ENCODE measurements at places on chromosomes 12 and 14.

DNA sequence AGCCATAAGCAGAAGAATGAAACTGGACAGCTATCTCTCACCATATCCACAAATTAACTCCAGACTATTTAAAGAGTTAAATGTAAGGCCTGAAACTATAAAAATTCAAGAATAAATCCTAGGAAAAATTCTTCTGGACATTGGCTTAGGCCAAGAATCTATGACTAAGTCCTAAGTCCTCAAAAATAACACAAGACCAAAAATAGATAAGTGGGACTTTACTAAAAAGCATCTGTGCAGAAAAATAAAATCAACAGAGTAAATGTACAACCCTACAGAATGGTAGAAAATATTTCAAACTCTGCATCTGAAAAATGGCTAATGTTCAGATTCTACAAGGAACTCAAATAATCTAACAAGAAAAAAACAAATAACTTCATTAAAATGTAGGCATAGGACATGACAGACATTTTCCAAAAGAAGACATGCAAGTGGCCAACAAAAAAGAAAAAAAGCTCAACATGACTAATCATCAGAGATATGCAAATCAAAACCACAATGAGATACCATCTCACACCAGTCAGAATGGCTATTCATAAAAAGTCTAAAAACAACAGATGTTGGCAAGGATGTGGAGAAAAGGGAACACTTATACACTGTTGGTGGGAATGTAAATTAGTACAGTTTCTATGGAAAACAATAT lies 61.0 kb upstream of the PPFIA2 start:
- DNase-seq = no peak

GRCh38 chr12:52054833-52055730 lies 3.8 kb downstream of the NR4A1 start:
- DNase-seq = no peak

DNA sequence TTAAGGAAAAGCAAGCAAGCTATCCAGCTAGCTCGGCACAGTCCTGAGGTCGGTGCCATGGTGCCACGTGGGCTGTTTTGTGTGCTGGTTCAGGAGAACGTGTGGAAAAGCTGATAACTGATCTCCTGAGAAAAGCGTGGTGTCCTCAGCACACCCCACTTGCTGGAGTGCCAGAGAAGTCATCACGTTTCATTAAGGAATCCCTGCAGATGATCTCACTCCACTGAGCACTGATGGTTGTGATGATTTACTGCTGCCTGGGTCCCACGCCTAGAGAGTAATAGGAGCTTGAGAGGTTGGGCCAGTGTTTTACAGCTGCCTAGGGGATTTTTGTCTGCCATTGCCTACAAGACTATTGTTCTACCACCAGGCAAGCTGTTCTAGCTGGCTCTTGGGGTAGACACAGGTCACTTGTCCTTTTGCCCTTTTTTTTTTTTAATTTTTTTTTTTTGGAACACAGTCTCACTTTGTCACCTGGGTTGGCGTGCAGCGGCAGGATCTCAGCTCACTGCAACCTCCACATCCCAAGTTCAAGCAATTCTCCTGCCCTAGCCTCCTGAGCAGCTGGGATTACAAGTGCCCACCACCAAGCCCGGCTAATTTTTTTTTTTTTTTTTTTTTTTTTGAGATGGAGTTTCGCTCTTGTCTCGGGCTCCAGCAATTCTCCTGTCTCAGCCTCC lies 42.3 kb upstream of the EVL start:
- no peak for DNase-seq

GRCh38 chr14:90604356-90604755 lies 207.5 kb downstream of the CALM1 start:
- DNase-seq = no peak

DNA sequence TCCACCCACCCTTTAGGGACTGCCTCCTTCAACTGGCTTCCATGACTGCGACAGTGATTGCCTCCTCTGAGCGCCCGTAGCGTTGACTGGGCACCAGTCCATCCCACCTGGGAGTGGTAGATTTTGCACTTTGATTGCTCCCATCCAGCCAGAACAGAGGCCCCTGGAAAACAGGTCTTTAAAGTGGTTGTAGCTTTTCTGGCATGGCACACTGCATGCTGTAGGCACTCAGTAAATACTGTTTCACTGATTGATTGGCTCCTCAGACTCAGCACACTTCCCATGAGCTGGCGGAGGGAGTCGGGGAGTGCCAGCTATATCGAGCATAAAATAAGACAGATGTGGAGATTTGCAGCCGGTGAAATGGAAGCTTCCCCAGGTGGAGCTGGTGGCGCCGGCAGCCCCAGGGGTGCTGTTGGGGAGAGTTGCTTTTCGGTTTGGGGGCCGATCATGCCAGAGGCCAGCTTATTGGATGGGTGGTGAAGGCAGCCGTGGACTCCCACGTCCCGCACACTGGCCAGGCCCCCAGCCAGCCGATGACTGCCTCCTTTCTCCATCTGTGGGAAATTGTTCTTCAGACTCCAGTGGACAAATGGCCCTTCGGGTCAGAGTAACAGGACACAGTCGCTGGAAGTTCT lies 200.2 kb downstream of the TSPAN9 start:
- no peak for DNase-seq

DNA sequence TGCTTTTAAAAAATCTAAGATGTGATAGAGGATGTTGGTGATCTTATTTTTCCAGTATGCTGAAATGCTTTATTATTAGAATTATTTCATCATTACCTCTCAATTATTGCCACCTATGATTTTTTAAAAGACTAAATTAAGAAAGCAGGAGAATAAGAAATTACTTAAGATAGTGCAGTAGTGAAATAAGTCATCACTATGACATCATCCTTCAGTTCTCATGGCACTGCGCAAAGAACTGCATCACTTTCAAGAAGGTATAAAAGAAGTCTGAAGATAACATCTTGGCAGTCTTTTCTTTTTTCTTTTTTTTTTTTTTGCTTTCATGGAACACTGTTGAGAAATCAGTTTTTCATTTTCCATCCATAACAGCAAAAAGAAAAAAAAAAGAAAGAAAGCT lies 24.4 kb downstream of the NT5DC3 start:
- no peak for DNase-seq

GRCh38 chr12:4296751-4297150 lies 23.2 kb downstream of the CCND2 start:
- no peak for DNase-seq

GRCh38 chr12:79690638-79691510 lies at the start of gene PAWR:
PAWR (minus strand) TSS chr12:79690964; CDS start chr12:79690244, 720 bp downstream.
- DNase-seq = no peak

- no peak for DNase-seq
Observed at GRCh38 chr12:123280971-123281370, 9.3 kb upstream of the CDK2AP1 start.

GRCh38 chr14:24889843-24890242 lies 160.1 kb downstream of the STXBP6 start:
- DNase-seq = no peak

- DNase-seq = no peak
Observed at GRCh38 chr14:36009643-36010042, 166.9 kb downstream of the PTCSC3 start.

GRCh38 chr12:100752841-100753240 lies 41.7 kb upstream of the ANO4 start:
- DNase-seq = no peak

DNA sequence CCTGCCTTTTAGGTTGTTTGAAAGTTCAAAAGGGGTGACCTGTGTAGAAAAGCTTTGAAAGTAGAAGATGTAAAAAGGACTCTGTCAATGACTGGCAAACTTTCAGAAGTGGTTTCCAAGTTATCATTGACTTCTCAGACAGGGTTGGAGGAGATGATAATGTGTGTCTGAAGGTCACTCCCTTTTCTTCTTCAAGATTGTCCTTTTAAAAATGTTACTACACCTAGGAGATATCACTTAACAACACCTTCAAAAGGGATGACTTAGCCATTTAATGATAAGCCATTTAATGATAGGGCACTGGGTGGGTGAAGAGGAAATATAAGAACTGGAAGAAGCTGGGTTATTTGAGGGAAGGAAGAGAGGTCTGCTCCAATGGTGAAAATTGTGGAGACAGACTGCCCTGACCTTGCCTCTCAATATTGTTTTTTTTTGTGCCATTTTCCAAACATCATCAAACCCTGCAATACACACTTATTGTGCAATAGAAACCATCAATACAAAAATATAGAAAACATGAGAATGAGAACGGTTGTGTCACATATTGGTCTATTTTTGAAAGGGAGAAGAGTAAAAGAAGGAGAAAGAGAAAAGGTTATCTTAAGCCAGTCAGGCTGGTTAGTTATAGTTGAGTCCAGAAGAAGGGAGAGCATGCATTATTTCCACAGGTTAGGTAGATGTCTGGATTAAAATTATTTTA lies 38.8 kb downstream of the BEST3 start:
- no peak for DNase-seq

DNA sequence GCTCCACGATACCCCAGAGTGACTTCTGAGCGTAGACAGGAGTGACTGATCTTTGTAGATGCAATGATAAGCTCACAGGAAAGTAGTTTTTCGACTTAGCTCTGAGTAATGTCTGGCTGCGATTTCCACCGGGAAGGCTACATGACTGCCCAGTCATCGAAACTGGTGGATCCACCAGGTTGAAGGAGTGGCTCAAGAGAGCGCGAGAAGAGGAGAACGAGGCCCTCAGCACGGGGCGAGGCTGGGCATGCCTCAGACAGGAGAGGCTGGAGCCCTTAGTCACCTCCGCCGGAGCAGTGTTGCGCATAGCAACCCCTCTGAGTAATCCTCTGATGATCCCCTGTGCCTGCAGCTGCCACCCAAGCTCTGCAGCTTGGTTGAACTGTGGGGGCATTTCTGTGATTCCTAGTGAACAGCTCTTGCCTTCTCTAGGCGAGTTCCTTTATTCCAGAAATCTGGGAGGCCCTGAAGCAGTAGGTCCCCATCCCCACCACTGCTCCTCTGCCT lies 25.6 kb downstream of the ELK3 start:
- DNase-seq = no peak

- no peak for DNase-seq
Observed at GRCh38 chr14:87767567-87767901, 225.4 kb downstream of the GALC start.

DNA sequence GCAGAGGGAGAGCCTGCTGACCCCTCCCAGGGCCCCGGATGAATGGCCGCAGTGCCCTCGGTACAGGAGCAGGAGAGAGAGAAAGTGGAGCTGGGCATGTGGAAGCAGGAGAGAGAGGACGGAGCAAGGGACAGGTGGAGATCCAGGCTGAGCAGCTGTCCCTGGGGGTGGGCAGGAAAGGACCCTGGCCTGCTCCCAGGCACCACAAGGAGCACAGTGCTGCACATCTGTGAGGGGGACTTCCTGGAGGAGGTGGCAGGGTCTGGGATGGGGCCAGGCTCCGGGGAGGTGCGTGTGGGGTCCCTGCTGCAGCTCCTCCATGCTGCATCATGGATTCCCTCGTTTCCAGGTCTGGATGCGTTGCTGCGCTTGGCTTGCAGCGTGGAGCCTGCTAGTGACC lies 13.0 kb upstream of the DLK1 start:
- DNase-seq = no peak

- no peak for DNase-seq
Observed at GRCh38 chr14:99809360-99809759, 16.1 kb downstream of the EML1 start.

- DNase-seq = no peak
Observed at GRCh38 chr12:123398550-123399254, 14.8 kb downstream of the KMT5A start.

All from stimulated activated CD4-positive, alpha-beta T cell treated with anti-CD3 and anti-CD28 coated beads, Interleukin-1b, Interleukin-23, amount 100 ng/mL, for 1 hour (primary cell).